Small intestine (tissue), 16 donors: ENCODE measurements at places on chromosomes 5 and 9.

DNA sequence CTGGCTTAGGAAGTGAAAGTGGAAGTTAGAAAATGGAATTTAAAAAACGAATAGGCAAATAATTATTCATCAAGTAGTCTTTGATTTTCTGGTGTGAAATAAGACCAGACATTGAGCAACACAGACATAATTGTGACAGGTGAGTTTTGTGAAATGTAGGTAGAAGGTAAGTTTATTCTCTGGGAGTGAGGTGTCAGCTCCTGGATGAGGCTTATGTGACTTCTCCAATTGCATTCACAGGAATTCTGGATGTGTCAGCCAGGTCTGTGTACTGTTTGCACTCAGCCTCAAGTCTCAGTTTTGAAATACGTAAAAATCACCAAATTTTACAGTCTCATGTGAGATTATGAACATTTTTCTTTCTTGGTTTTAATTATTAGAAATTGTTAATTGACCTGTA, 537.6 kb downstream of the CETN3 start:
- no peak for DNase-seq

- no peak for DNase-seq
Measured at GRCh38 chr5:139438707-139439012, 665 bp downstream of the DNAJC18 start.

- DNase-seq = no peak
Measured at GRCh38 chr9:124475158-124475867, 25.1 kb downstream of the ADGRD2 start.

DNA sequence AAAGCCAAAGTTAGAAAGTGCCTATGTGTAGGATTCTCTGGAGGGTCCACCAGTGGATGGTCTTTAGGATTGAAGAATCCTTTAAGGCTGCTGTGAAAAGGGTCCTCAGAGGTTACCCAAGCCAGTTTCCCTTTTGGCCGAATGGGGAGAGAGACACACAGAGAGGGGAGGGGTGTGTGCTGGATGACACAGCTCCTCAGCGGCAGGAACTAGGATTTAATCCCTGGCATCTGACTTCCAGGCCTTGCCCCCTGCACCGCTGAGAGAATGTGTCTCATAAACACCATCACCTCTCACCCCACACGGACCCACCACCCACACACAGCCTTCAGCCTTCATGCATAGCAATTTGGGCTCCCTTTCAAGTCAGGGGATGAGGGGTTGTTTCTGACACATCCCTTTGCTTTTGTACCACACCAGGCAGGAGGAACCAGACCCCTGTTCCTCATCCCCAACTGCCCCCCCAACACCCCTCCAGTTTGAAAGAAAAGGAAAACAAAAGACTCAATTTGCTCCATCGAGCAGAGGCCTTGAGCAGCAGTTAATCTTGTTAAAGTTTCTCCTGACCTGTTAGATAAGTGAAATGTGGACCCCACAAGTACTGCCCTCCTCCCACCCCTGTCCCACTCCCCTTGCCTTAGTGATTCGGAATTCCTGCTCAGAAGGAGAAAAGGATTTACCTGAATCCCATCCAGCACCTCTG, 4.0 kb downstream of the PAPPA start:
- DNase-seq = no peak

DNA sequence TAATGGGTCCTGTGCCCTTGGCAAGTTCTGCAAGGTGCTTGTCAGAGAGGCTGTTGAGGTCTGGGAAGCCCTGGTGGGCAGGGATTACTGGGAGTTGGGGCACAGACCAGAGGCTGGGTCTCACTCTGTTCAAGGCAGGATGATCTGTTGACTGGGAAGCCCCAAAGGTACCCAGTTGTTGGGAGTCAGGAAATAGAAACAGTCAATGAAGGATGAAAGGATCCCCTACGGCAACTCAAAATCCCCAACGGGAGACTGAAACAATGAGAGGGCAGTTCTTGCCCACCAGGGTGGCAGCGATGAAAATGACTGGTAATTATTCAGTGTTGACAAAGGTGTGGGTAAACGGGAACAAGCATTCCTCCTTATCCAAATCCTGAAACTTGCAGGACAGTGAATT, 31.2 kb downstream of the BNIP1 start:
- no peak for DNase-seq

DNA sequence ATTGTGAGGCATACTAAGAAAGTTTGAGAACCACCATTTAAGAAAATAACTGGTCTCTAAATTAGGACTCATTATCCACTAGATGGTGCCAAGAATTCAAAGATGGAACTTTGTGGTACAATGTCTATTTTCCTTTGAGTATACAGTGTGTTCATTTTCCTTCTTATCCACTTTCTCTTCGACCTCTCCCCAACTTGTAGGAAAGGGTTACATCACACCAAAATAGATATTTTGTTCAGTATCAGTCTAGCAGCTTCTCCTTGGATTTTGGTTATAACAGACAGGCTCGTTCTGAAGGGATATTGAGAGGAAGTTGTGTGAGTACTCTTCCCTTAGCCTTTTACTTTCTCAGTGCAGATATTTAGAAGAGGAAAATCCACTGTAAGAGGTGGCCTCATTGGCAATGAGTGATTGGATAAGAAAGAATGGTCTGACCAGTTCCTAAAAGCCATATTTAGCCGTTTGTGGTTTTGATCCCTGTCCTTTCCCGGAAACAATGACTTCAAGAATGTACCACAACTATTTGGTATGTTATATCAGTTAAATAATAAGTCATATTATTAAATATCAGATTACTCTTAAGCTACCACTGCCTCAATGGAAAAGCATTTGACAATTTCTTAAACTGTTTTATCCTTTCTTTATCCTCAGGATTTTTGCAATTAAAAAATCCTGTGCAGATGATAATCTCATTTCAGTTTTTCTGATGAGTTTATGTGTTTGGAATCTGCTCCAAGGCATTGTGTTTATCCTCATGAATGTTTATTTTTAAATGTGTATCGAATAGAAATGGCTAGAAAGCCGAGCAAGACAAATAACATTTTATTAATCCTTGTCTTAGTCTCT, 69.0 kb upstream of the GRAMD2B start:
- DNase-seq = peak; percentile 73

- DNase-seq = peak; percentile 36
Measured at GRCh38 chr5:133612249-133612860, at the start of gene FSTL4. Gene FSTL4, minus strand, starts transcription at chr5:133612541.

DNA sequence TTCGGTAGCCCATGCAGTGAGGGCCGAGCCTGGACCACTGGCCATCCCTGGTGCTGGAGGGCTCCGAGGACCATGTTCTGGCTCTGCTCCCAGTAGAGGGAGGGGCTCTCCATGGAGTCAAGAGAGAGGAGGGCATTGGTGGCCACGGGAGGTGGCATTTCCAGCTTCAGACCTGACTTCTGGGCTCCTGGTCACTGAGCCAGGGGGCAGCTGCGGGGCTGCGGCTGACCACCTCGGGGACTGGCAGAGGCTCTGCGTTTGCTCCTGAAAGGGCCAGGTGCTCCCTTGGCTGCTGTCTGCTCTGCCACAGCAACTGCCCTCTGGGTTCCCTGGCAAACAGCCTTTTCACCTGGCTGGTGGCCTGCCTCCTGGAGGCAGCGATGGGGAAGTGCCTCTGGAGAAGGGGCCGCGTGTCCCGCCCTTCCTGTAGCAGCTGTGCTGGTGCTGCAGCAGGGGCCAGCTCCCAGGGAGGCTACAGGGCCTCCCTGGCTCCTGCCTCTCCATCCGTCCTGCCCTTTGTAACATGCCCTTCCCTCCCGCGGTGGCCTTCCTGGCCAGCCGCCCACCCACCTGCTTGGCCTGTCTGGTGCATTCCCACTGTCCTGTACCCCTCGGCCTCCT, 144.6 kb downstream of the CACNA1B start:
- peak; percentile 29 for DNase-seq
